BJ (cell line): ENCODE measurements at places on chromosomes 4 and X. TPM values are rescaled to one million over a fixed set of nuclear protein-coding genes. Genes with fewer than 3 reads are reported as not detected.

DNA sequence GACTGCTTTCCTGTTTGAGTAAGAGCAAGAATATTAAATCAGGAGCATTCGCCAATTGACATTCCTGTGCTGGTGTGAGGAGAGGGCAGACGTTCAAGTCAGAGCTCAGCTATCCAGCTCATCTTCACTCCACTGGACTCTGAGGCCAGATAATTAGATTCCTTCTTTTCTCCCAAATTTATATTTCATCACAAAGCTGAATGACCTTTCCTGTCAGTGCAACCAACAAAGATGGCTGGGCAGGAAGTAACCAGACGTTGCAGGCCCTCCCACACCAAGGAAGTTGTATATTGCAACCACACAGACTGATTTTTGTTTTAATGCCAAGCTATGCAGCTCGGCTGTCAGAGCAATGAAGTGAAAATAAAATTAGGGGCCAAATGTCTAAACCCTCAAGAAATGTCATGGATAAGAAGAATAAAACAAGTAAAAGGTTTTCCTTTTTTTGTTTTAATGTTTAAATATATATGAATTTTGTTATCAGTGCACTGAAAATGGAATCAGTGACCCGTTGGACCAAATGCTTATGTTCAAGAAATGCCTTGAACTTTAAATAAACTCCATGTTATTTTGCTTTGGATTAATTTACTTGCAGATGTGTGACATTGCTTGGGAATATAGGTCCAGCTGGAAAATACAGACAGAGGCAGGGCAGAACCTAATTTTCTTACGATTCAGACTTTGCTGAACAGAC lies 578.9 kb upstream of the FAT1 start:
- peak; percentile 45 for DNase-seq

GRCh38 chr4:47483745-47484144 lies 1.3 kb upstream of the ATP10D start:
- DNase-seq, result no peak

GRCh38 chr4:118927974-118928373 lies 39.3 kb downstream of the SYNPO2 start:
- no peak for DNase-seq

DNA sequence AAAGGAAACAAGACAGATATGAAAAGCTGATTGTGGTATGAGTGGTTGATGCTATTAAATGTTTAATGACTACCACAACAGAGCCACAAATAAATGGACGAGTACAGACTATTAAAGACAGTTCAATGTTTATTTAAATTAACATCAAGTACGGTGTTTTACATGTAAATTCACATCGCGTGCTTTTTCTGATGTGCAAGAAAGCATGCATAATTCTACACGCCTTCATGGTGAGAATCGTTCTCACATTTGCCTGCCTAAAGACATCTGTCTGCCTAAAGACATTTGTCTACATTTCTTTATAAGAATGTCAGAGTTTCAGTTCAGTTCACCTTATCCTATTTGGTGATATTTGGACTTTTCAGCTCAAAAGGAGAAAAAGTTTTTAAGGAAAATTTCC lies 7.3 kb upstream of the GPR143 start:
- no peak for DNase-seq

DNA sequence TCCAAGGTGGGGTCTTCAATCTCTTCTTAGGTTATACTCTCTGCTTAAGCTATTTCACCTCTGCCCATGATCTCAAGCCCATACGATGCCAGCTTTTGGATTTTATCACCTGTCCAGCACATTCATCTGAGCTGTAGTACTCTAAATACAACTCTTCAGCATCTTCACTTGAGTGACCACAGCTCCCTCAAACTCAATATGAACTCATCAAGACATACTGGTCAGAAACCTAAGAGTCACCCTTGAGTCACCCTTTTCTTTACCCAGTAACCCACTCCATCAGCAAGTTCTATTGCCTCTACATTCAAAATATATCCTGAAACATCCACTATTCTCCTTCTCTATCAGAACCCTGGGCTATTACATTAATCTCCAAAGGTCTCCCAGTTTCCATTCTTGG lies 69.4 kb downstream of the DCHS2 start:
- no peak for DNase-seq

DNA sequence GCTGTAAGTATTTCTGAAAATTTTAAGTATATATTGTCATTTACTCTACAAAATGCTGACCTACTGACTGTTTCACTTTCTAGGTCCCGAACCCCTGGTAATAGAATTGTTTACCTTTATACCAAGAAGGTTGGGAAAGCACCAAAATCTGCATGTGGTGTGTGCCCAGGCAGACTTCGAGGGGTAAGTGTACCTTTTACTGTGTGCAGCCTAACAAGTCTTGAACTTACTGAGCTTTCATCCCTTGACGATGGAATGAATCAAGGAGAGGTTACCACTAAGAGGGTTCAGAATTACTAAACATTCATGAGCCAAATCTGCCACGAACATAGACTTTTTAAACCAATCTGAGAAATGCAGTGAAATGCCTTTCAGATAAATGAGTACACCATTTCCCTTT lies 1.6 kb downstream of the RPL34 start:
- DNase-seq, result no peak

DNA sequence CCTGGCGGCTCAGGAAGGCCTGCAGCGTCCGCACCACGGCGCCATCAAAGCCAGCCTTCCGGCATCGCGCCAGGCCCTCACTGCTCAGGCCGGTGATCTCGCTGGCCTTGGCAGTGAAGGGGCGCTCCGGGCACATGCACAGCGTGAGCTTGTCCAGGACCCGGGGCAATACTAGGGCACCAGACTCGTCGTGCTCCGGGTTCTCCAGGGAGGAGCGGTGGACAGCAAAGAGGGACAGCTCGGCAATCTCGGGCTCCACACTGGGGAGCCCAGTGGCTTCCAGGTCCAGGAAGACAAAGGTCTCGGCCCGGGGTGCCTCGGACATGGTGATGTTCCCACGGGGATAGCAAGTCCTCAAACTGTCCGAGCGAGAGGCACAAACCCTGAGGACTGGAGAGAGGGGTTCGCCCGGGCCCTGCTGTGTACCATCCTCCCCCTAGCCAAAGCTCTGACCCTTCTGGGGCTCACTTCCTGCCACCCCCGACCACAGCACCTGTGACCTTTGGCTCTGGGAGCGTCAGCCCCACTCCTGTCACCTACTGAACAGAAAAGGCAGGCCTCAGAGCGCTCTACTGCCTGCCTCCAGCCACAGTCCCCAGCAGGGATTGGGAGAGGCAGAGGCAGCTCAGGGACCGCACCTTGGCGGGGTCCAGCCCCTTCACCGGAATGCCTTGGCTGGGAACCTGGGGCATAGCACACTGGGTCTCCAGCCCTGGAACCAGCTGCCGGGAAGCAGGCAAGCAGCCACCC lies 575 bp downstream of the TREX2 start:
- no peak for DNase-seq

DNA sequence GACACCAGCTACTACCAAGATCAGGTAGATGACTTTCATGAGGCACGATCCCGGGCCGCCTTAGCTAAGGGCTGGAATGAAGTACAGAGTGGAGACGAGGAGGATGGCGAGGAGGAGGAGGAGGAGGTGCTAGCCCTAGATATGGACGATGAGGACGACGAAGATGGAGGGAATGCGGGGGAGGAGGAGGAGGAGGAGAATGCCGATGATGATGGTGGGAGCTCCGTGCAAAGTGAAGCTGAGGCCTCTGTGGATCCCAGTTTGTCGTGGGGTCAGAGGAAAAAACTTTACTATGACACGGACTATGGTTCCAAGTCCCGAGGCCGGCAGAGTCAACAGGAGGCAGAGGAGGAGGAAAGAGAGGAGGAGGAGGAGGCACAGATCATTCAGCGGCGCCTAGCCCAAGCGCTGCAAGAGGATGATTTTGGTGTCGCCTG lies 481 bp downstream of the UTP3 start:
- no peak for DNase-seq

DNA sequence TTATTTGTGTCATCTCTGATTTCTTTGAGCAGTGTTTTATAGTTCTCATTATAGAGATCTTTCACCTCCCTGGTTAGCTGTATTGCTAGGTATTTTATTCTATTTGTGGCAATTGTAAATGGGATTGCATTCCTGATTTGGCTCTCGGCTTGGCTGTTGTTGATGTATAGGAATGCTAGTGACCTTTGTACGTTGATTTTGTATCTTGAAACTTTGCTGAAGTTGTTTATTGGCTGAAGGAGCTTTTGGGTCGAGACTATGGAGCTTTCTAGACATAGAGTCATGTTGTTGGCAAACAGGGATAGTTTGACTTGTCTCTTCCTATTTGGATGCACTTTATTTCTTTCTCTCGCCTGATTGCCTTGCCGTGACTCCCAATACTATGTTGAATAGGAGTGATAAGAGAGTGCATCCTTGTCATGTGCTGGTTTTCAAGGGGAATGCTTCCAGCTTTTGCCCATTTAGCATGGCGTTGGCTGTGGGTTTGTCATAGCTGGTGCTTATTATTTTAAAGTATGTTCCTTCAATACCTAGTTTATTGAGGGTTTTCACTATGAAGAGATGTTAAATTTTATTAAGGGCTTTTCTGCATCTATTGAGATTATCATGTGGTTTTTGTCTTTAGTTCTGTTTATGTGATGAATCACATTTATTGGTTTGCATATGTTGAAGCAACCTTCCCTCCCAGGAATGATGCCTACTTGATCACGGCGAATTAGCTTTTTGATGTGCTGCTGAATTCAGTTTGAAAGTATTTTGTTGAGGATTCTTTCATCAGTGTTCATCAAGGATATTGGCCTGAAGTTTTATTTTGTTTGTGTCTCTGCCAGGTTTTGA lies 72.7 kb upstream of the BOD1L1 start:
- peak; percentile 69 for DNase-seq

DNA sequence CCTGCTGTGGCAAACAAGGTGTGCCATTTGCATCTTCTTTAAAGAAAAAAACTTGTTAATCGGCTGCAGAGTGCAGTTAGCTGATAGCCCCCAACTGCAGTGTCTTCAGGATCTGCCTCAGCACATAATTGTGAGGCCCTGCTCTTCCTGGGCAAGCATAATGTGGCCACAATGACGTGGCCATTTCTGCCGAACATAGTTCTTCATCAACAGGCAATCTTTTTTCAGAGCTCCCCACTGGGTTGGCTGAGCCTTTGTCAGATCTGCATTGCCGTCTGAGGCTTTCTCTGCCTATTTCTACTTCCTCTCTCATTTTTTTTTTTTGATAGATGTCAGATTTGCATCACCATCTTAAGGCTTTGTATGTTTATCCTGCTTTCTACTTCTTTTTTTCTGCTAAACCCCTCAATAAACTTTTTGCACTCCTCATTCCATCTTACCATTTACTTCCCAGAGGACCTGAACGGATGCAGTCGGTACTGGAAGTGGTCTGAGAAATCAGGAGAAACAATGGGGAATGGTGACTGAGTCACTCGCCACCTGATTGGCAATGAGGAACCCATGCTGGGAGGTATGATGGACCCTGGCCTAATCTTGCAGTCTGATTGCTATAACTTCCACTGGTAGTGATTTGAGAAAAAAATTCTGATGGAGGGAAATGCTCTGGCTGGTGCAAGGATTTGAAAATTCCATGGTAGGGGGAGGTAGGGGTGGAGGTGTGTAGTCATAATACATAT lies 21.2 kb upstream of the TAB3 start:
- DNase-seq, result no peak

- no peak for DNase-seq
Observed at GRCh38 chrX:134025986-134026545, 40.7 kb upstream of the GPC3 start.

DNA sequence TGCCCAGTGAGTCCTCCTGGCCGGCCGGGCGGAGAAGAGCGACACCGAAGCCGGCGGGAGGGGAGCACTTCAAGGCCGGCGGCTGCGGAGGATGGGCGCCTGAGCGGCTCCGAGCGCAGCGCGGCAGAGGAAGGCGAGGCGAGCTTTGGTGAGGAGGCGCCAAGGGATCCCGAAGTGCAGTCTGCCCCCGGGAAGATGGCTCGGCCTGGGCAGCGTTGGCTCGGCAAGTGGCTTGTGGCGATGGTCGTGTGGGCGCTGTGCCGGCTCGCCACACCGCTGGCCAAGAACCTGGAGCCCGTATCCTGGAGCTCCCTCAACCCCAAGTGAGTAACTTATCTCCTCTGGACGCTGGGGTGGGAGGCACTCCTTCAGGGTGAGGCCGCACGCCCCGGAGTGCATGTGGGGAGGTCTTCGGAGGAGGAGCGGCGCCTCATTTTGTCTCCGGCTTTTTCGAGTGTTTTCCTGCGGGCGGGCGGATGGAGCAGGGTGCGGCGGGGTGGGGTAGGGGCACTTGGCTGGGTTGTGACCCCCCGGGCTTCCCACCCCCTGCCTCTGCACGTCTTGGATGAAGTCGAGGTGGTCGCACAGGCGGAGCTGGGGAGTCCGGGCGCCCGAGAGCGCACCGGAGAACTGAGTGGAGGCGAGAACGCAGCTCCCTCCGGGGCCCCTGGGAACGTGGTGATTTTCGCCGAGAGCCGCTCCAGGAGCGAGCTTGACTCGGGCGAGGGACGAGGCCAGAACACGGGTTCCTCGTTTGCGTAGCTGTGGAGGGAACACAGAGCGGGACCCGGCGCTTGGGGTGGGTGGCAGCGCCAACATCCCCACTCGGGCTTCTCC lies 979 bp downstream of the EFNB1 start:
- DNase-seq, result no peak

GRCh38 chr4:86976801-86977485 lies 42.1 kb downstream of the AFF1 start:
- no peak for DNase-seq

- no peak for DNase-seq
Observed at GRCh38 chr4:108527723-108528122, 92.7 kb upstream of the RPL34 start.

GRCh38 chr4:36676139-36677050 lies 395.0 kb downstream of the DTHD1 start:
- no peak for DNase-seq

Gene P2RY4
- 0.15 and 0.22 TPM in 2 replicates for polyA plus RNA-seq

Gene DTHD1
- polyA plus RNA-seq, result not detected in 2 replicates

Gene GRIPAP1
- polyA plus RNA-seq, result 23.4 and 23.5 TPM in 2 replicates

Gene NLGN4X
- 0.48 and 1.1 TPM in 2 replicates for polyA plus RNA-seq
